ENCODE measurements at places on chromosomes 7 and 10.
A peak's percentile ranks its signal among the peaks of the same experiment; 100 is the strongest.

DNA sequence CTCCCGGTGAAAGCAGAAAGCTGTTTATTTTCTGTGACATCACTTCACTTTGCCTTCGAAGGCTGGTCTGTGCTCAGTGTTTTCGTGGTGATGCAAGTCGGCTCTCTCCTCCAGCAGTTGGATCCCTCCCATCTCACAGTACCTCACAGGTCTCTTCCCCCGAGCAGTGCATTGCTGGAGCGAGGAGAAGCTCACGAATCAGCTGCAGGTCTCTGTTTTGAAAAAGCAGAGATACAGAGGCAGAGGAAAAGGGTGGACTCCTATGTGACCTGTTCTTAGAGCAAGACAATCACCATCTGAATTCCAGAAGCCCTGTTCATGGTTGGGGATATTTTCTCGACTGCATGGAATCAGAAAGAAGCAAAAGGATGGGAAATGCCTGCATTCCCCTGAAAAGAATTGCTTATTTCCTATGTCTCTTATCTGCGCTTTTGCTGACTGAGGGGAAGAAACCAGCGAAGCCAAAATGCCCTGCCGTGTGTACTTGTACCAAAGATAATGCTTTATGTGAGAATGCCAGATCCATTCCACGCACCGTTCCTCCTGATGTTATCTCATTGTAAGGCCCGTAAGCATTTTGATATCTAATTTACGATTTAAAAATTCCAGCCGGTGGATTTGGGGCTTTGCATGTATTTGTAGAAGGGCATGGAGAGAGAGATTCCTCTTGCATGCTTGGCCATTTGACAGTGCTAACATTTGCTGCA, at the start of gene LGI1:
Gene LGI1, plus strand, starts transcription at position 136 of the 707 bp plus-strand sequence. Its CDS starts 209 bp downstream, at position 345.
- peak within 1 kb of the TSS; percentile 49 for H3K27ac ChIP-seq
- no peaks in the 10 kb centered on the region for H3K36me3 ChIP-seq
- H3K4me3 ChIP-seq = peak within 1 kb of the TSS; percentile 32
- no peaks in the 10 kb centered on the region for H3K27me3 ChIP-seq
- no peak for DNase-seq
- H3K4me1 ChIP-seq = peaks cover 3% of the 10 kb centered on the region

- peaks cover 8% of the 10 kb centered on the region for H3K4me1 ChIP-seq
- H3K27ac ChIP-seq = no peak overlapping the region
- no peaks in the 10 kb centered on the region for H3K36me3 ChIP-seq
Measured at GRCh38 chr7:112180223-112180622, 26.0 kb downstream of the DOCK4 start.

DNA sequence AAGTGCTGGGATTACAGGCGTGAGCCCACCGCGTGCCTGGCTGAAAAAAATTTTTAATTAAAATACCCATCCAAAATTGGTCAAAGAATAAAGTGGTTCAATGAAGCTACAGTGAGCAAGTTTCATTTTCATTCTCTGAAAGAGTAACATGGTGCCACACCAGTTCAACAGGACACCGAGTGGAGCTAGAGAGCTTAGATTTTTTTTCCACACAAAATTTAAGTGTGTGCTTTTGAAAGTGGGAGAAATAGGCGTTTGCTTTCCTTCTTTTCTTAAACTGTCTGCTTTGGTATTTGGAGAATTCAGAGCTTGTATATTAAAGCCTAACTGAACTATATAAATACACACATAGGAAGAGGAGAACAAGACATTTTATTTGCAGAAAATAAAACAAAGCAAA, 43.4 kb downstream of the BPGM start:
- H3K27ac ChIP-seq = peak overlapping the region; percentile 95
- no peaks in the 10 kb centered on the region for H3K27me3 ChIP-seq

DNA sequence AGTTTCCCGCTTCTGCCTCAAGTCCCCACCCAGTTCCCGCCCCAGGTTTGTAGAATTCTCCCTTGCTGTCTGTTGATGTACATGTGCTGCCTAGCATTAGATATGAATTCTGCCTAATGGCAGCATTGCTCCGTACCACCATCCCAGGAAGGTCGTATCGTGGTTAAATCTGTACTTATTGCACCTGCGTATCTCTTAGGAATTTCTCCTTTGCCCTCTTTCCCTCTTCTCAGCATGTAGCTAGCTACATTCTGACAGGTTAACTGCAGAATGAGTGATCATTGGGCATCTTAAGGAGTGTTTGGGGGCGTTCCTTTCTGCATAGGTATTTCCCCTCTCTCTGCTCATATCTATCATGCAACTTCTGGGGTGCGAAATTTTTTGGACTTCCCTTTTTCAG, 293.1 kb downstream of the GPR158 start:
- no peaks in the 10 kb centered on the region for H3K4me1 ChIP-seq
- no peak for DNase-seq
- no peak overlapping the region for H3K27ac ChIP-seq
- no peak overlapping the region for H3K4me3 ChIP-seq
- no peaks in the 10 kb centered on the region for H3K27me3 ChIP-seq

GRCh38 chr10:72088889-72089575, 681 bp upstream of the SPOCK2 start:
- peaks cover 13% of the 10 kb centered on the region for H3K27me3 ChIP-seq
- H3K27ac ChIP-seq = no peak overlapping the region
- no peaks in the 10 kb centered on the region for H3K36me3 ChIP-seq
- peaks cover 7% of the 10 kb centered on the region for H3K4me1 ChIP-seq
- no peak for DNase-seq

GRCh38 chr10:24210501-24210900, 1.6 kb downstream of the KIAA1217 start:
- DNase-seq = no peak
- peaks cover 12% of the 10 kb centered on the region for H3K4me1 ChIP-seq
- no peaks in the 10 kb centered on the region for H3K36me3 ChIP-seq
- H3K27me3 ChIP-seq = no peaks in the 10 kb centered on the region

GRCh38 chr7:21972397-21972784, 26.7 kb upstream of the CDCA7L start:
- no peaks in the 10 kb centered on the region for H3K4me1 ChIP-seq
- no peak overlapping the region for H3K4me3 ChIP-seq
- H3K27me3 ChIP-seq = no peaks in the 10 kb centered on the region
- H3K36me3 ChIP-seq = no peaks in the 10 kb centered on the region

GRCh38 chr7:1961701-1962276, 271.0 kb downstream of the MAD1L1 start:
- no peaks in the 10 kb centered on the region for H3K36me3 ChIP-seq
- H3K4me3 ChIP-seq = no peak overlapping the region
- no peaks in the 10 kb centered on the region for H3K4me1 ChIP-seq
- H3K27ac ChIP-seq = no peak overlapping the region
- no peaks in the 10 kb centered on the region for H3K27me3 ChIP-seq

DNA sequence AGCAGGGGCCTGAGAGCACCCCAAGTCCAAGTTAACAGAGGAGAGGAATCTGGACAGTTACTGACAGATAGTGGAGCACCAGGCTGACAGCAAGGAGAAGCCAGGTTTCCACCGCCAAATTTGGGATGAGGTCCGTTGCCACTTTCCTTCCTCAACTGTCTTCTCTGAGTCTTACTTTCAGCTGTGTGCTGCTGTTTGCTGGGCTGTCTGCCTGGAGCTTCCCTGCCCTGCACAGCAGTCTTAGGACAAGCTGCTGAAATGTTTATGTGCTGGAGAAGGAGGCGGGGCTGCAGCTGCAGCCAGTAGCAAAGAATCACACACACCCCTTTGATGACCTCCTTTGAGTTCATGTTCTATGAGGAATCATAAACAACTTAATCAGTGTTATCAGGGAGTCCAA, 17.4 kb upstream of the CYP3A7 start:
- no peak overlapping the region for H3K4me3 ChIP-seq
- no peak for DNase-seq
- H3K4me1 ChIP-seq = no peaks in the 10 kb centered on the region
- no peaks in the 10 kb centered on the region for H3K27me3 ChIP-seq

DNA sequence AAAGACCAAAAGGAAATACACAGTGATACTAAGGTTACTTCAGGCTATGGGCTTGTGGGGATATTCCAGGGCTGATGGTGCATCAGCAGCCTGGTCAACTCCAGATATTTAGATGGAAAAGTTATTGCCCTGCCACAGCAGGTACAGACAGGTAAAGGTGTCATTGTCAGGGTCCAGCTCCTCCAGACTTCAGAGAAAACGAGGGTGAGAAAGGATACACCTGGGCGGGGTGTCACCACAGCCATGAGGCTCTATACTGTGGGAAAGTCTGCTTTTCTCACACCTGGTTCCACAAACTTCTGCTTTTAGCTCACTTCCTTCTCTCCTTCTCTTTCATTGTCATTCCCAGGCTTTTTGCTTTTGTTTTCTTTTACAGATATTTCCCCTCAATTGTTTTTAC, 2.0 kb upstream of the C10orf120 start:
- no peak for DNase-seq
- H3K27me3 ChIP-seq = no peaks in the 10 kb centered on the region
- H3K4me1 ChIP-seq = no peaks in the 10 kb centered on the region
- no peak overlapping the region for H3K27ac ChIP-seq

- no peaks in the 10 kb centered on the region for H3K27me3 ChIP-seq
- H3K36me3 ChIP-seq = peaks cover 21% of the 10 kb centered on the region
- no peak overlapping the region for H3K4me3 ChIP-seq
- no peak overlapping the region for H3K27ac ChIP-seq
- H3K4me1 ChIP-seq = no peaks in the 10 kb centered on the region
Measured at GRCh38 chr7:149855361-149856305, 17.5 kb downstream of the ZNF862 start.

DNA sequence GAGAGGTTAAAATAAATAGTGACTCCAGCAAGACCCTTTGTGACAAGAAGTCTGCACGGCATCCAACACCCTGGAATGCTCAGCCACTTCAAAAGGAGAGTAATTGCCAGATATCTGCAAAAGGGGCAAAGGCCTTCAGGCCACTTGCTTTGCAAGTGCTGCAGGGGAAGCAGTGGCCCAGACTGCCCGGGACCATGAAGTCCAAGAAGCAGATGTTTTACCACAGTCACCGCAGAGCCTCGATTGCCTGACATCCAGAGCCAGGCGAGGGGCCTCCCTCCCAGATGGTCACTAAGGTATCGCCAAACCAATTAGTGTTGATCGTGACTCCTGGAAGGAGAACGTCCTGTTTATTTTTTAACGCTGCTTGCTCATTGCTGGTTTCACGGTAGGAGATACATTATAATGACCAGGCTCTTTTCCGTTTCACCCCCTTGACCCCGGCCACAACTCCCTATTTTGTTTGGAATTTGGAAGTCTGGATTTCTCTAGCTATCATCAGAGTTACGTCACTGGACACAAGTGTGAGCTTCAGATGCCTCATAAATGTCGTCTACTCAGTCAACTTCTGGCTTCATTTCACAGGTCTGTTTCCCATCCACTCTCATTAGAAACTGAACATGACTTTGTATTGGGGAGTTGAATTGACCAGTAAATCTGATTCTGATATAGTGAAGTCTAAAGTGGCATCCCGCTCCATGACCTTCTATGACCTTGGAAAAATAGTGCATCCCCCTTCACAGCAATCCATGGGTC, 276.2 kb downstream of the WDR11 start:
- H3K36me3 ChIP-seq = no peaks in the 10 kb centered on the region
- no peaks in the 10 kb centered on the region for H3K4me1 ChIP-seq
- no peak overlapping the region for H3K4me3 ChIP-seq
- H3K27ac ChIP-seq = no peak overlapping the region
- no peak for DNase-seq

GRCh38 chr10:42734536-42734935, 48.1 kb upstream of the BMS1 start:
- H3K27ac ChIP-seq = no peak overlapping the region
- no peak overlapping the region for H3K4me3 ChIP-seq
- H3K36me3 ChIP-seq = no peaks in the 10 kb centered on the region
- no peak for DNase-seq
- no peaks in the 10 kb centered on the region for H3K27me3 ChIP-seq
- no peaks in the 10 kb centered on the region for H3K4me1 ChIP-seq

GRCh38 chr10:76089556-76090180, 658.2 kb downstream of the LRMDA start:
- peaks cover 7% of the 10 kb centered on the region for H3K4me1 ChIP-seq
- no peak for DNase-seq
- no peaks in the 10 kb centered on the region for H3K36me3 ChIP-seq
- no peak overlapping the region for H3K27ac ChIP-seq
- no peaks in the 10 kb centered on the region for H3K27me3 ChIP-seq

- DNase-seq = no peak
- no peak overlapping the region for H3K27ac ChIP-seq
- peaks cover 68% of the 10 kb centered on the region for H3K36me3 ChIP-seq
- no peaks in the 10 kb centered on the region for H3K4me1 ChIP-seq
- no peak overlapping the region for H3K4me3 ChIP-seq
Measured at GRCh38 chr7:99365318-99366141, 9.0 kb upstream of the ARPC1B start.

GRCh38 chr7:10412422-10413019, 561.2 kb upstream of the PHF14 start:
- DNase-seq = no peak
- no peak overlapping the region for H3K27ac ChIP-seq
- no peak overlapping the region for H3K4me3 ChIP-seq

DNA sequence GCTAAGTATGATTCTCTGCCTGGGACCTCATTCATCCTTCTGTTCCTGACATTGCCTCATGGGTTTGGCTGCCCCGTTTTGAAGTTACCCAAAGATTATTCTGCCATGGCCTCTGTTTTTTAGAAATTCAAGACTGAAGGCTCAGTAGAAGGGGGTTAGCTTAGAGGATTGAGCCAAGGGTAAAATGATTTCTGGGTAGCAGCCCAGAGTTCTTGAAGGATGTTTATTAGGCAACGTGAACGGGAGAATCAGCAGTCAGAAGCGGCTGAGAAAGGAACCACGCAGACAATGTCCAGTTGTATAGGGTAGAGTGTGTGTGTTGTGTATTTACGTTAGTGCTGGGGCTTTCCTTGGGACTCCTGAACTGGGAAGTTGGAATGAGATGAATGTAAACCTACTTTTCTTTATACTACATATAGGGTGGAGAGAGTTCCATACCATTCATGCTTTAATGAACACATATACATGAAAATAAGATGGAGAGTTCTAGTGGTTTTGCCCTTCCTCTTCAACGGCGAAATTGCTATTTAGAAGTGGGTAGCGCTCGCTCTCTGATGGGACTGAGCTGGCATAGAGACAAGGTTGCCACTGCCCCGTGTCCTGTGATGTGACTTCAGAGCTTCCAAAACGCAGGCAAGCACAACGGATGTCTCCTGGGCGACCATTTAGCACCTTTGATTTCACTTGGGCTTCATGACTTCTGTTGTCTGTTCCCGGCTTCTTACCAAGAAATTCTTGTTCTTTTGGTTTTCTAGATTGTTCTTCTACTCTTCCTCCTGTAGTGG, 35.0 kb upstream of the IL15RA start:
- no peak overlapping the region for H3K27ac ChIP-seq
- H3K27me3 ChIP-seq = no peaks in the 10 kb centered on the region
- H3K36me3 ChIP-seq = no peaks in the 10 kb centered on the region
- H3K4me3 ChIP-seq = no peak overlapping the region
- H3K4me1 ChIP-seq = no peaks in the 10 kb centered on the region
- no peak for DNase-seq

Data from ascending aorta (tissue), 2 donors.